ENCODE measurements at places on chromosomes 7 and 10.

- no peak for DNase-seq
Measured at GRCh38 chr7:82677493-82677892, 233.9 kb upstream of the CACNA2D1 start.

DNA sequence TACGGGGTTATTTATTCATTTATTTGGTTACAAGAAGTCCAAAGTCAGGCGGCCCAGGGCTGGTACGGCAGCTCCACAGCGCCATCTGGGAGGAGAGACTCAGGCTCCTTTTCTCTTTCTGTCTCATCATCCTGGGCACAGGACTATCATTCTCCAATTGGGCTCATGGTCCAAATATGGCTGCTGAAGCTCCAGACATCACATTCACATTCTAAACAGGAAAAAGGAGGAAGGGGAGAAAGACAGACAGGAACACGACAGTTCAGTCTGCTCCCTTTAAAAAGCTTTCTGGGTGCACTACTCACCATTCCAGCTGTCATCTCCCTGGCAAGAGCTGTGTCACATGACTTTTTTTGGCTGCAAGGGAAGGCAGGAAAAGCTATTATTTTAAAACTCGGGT, 74.4 kb upstream of the PDZD8 start:
- DNase-seq = no peak

GRCh38 chr7:94578614-94579013, 69.0 kb downstream of the CASD1 start:
- DNase-seq = no peak

DNA sequence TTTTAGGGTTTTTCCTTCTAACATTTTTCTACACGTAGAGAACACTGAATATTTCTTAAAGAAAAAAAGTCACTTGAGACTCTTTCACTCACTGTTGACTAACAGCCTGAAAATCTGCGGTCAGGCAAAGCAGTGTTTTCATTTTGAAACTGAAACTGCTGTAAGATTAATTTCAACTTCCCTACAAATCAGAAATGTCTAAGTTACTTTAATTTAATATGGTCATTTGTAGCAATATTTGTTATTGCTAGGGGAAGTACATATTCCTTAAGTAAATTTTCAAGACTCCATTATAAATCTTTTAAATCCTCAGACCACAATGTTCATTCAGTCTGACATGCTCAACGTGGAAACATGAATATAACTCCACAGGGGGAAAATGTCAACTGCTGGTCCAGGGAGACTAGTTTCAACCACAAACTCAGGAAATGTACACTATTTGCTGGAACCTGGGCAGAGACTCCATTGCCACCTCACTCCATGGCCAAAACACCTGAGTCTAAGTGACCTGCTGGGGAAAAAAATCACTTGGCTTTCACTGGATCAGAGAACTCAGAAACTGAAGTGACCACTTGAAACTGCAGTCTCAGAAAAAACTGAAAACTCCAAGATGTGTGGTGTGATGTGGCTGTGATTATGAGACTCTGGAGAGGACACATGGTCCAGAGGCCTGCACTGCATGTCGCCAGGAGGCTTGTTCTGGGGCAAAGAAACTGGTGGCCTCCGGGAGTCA, 161.2 kb downstream of the TAX1BP1 start:
- DNase-seq = no peak

- no peak for DNase-seq
Measured at GRCh38 chr7:69756235-69756634, 158.0 kb downstream of the AUTS2 start.

DNA sequence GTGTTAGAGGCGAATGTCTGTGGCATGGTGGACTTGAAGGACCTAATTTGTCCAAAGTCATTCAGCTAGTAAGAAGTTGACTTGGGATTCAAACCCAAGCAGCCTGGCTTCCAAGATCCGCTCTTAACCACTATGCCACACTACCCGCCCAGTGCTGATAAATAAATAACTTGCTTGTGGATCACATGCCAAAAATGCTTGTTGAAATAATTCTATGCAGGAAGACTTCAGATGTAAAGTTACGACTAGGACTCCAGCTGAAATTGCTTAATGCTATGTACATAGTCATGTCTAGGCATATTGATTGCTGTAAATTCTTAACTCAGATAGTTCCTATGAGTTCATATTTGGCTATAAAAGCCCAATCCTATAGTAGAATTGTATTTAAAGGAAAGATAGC, 76.0 kb downstream of the PLXDC2 start:
- no peak for DNase-seq

DNA sequence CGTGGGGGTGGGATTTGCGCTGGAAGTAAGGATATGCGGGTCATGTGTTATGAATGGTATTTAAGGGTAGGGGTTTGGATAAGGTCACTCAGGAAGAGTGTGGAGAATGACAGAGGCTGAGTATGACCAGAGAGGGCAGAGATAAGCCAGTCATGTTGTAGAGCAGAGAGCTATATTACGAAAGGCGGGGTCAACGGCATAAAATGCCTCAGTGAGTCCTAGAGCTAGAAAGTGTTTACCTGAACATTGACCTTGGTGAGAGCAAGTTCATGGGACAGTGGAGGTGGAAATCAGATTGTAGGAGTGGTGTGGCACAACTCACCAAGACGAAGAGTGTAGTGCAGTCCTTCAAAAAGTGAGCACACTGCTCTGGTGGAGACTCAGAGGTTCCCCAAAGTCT, 13.8 kb downstream of the LMOD2 start:
- no peak for DNase-seq

DNA sequence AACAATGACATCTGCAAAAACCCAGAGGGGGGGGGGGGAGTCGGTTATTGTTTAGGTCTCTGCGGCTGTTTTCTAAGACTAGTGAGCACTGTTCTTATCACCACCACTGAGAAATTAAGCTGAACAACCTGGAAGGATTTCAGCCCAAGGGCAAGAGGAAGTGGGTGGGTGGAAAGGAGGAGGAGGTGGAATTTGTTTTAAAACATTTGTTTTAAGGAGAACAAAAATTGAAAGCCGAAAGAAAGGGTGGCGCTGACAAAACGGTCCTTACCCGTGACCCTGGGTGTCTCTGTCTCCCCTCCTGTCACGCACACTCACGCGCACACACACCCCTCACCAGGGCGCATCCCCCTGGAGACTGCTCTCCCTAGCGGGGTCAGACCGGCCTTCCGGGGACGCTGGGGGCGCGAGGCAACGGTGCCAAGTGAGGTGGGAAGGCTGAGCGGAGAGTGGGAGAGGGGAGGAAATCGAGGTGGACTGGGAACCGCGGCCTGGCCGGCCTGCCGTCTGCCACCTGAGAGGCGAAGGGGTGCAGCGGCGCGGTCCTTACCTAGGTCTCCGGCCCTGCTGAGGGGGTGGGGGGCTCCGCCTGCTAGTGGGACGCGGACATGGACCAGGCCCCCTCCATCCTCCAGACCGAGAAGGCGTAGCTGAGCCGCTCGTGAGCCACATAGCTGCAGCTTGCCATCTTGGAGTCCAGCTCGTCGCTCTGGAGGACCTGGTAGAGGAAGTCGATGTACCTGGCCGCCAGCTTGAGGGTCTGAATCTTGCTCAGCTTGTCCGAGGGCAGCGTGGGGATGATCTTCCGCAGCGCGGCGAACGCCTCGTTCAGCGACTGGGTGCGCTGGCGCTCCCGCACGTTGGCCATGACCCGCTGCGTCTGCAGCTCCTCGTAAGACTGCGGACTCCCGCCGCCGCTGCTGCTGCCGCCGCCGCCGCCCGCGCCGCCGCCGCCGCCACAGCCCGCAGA, 1.0 kb downstream of the TWIST1 start:
- peak; percentile 35 for DNase-seq

GRCh38 chr10:113929522-113929921, 75.1 kb downstream of the NHLRC2 start:
- no peak for DNase-seq

DNA sequence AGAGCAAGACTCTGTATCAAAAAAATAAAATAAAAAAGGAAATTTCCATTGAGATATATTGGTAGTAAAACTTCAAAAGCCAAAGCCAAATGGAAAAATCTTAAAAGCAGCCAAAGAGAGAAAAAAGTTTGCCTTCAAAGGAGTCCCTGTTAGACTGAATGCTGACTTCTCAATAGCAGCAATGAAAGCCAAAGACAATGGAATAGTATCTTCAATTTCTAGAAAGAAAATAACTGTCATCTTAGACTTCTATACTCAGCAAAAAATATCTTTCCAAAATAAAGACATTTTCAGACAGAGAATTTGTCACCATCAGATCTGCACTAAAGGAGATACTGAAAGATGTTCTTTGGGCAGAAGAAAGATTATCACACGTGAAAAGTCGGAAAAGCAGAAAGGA, 14.3 kb upstream of the OIT3 start:
- DNase-seq = no peak

DNA sequence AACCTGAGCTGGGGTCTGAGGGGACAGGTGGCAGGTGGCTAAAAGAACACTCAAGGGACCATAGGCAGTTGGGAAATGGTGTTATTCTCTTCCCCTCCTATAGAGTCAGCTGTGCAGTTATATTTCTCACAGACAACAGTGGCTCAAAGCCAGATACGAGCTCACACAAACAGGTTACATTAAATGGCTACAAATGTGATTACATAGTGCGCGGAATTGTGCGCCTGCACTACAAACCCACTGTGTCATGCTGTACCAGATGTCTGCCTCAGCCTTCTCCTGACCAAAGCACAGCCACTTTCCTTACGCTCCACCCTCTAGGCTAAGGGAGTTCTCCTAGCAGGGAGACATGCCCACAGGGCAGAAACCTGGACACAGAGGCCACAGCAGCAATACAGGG, 387.2 kb downstream of the CNTNAP2 start:
- no peak for DNase-seq

- no peak for DNase-seq
Measured at GRCh38 chr10:101858723-101859500, 15.3 kb upstream of the KCNIP2 start.

DNA sequence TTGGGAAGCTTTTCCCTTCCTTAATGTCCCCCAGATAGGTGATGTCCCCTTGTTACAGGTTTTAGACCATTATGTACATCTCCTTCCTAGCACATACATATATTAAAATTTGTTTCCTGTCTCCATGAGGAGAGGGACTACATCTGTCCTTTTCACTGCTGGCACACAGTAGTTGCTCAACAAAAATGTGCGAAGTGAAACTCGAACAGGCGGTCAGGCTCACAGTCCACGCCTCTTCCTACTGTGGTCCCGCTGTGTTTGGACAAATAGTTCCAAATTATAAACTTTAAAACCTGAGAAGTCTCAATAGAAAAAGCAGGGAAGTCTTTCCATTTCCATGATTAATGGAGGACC, 1.2 kb upstream of the HHEX start:
- no peak for DNase-seq

DNA sequence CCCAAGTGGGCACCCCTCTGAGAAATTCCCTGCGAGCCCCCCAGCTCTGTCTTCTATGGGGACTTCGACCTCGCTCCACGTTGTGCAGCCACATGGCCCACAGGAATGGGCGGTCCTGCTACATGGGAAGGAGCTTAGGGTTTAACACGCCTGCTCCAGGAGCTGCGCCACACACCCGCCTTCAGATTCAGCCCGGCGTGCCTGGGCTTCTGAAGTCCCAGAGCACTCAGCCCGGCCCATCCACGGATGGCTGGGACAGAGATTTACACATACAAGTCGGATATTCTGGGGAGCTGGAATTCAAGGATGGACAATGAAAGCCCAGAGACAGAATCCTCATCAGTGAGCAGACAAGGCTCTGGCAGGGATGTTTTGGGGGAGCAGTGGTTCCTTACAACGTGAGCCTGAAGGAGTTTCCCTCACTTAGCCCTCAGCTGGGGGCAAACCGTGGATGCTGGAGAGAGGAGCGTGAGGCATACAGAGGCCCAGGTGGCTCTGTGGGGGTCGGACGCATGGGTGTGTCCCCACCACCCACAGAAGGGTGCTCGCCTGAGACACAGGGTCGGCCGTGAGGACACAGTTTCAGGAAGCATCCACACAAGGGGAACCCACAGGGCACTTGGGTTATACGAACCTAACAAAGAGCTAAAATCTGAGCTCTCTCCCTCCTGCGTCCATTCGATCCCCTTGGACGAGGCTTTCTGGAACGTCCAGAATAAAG, 372.9 kb downstream of the DNAJB6 start:
- DNase-seq = no peak

- DNase-seq = no peak
Measured at GRCh38 chr10:116657863-116658551, 37.3 kb downstream of the PNLIPRP2 start.

- no peak for DNase-seq
Measured at GRCh38 chr10:92267343-92267742, 23.5 kb downstream of the CPEB3 start.

- no peak for DNase-seq
Measured at GRCh38 chr10:14695847-14696480, 78.7 kb downstream of the FAM107B start.

DNA sequence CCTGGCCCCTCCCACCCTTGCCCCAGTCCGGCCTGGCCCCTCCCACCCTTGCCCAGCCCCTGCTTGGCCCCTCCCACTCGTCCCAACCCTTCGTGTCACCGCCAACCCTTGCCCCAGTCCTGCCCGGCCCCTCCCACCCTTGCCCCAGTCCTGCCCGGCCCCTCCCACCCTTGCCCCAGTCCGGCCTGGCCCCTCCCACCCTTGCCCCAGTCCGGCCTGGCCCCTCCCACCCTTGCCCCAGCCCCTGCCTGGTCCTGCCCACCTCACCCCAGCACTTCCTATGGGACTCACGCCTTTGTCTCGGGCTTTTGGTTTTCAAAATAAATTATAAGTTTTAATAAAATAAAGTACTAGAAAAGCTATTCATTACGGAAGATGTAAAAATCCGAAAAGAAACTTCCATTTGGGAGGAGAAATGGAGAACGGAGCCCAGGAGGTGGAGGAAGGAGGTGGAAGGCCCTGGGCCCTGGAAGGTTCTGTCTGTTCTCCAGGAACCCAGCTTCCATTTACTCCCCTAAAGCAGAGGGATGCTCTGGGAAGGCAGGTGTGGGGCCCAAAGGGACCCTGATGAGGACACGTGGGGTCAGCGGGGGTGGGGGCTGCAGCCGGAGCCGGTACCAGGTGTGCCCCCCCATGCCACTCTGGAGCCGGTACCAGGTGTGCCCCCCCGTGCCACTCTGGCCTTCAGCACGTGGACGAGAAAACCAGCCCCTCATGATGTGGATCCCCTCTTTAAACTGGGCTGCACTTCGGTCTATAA, 52.2 kb downstream of the PWWP2B start:
- no peak for DNase-seq

GRCh38 chr7:43735403-43735801, 6.1 kb upstream of the COA1 start:
- no peak for DNase-seq

GRCh38 chr10:52378124-52378523, 64.0 kb downstream of the DKK1 start:
- DNase-seq = no peak

- no peak for DNase-seq
Measured at GRCh38 chr10:25232204-25232603, 57.4 kb downstream of the GPR158 start.

DNA sequence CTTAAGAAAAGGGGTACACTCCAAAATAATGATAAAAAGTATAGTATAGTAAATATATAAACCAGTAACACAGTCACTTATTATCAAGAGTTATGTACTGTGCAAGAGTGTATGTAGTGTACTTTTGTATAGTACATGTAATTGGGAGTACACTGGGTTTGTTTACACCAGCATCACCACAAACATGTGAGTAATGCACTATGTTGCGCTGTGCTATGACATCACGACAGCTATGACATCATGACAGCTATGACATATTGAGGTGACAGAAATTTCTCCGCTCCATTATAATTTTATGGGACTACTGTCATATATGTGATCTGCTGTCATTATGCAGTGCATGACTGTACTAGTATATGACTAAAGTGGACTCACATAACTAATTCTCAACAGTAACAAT, 84.6 kb downstream of the KMT2C start:
- DNase-seq = no peak

GRCh38 chr10:72085166-72085565, 3.2 kb downstream of the SPOCK2 start:
- no peak for DNase-seq

Measured in endothelial cell (in vitro differentiated cells).